ENCODE measurements at places on chromosomes 11 and 22.

GRCh38 chr22:50693462-50693861, 20.8 kb downstream of the SHANK3 start:
- no peak for DNase-seq

- DNase-seq = peak; percentile 84
Measured at GRCh38 chr11:86477495-86478155, 102.9 kb downstream of the CCDC81 start.

- DNase-seq = no peak
Measured at GRCh38 chr22:36425977-36426523, 38.3 kb upstream of the MYH9 start.

- DNase-seq = no peak
Measured at GRCh38 chr22:44721213-44721612, 19.2 kb downstream of the PRR5 start.

GRCh38 chr22:46794067-46794466, 31.6 kb downstream of the TBC1D22A start:
- no peak for DNase-seq

DNA sequence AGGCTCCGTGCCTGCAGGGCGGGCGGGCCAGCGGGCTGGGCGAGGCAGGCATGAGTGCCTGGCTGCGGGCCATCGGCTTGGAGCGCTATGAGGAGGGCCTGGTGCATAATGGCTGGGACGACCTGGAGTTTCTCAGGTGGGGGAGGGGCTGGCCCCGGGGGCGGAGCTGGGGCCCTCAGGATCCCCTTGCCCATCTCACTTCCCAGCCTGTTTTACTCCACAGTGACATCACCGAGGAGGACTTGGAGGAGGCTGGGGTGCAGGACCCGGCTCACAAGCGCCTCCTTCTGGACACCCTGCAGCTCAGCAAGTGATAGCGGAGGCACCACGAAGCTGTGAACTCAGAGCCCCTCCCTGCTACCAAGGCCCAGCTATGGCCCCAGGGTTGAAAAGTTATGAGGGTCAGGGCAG, 5.9 kb downstream of the PHOX2A start:
- DNase-seq = peak; percentile 51
